Activated CD4-positive, alpha-beta T cell treated with anti-CD3 and anti-CD28 coated beads for 36 hours (primary cell): ENCODE measurements at places on chromosomes 2 and 18. TPM values are rescaled to one million over a fixed set of nuclear protein-coding genes. Genes with fewer than 3 reads are reported as not detected.

- no peak for DNase-seq
Measured at GRCh38 chr18:37389041-37389440, 176.6 kb downstream of the CELF4 start.

- no peak for DNase-seq
Measured at GRCh38 chr2:44326548-44327264, 34.6 kb downstream of the PREPL start.

Gene IKZF2
- total RNA-seq, result 6.3 TPM

Gene TTR
- total RNA-seq, result not detected

Gene ST6GAL2
- not detected for total RNA-seq

DNA sequence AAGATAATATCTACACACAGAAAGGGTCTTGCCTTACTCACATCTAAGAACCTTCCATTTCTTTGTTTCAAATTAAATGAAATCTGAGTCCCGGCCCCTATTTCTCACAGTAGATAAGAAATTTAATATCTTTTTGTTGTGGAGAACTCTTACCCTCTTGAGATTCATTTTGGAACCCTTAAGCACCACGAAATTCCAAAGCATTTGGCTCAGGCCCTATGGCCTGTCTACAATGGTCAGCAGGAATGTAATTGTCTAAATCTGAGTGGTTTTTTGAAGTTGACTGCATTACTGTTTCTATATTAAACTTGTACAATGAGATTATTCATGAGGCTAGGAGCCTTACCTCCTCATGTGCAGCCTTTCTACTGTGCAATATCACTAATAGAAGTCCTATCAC, 723.3 kb downstream of the TSN start:
- no peak for DNase-seq

DNA sequence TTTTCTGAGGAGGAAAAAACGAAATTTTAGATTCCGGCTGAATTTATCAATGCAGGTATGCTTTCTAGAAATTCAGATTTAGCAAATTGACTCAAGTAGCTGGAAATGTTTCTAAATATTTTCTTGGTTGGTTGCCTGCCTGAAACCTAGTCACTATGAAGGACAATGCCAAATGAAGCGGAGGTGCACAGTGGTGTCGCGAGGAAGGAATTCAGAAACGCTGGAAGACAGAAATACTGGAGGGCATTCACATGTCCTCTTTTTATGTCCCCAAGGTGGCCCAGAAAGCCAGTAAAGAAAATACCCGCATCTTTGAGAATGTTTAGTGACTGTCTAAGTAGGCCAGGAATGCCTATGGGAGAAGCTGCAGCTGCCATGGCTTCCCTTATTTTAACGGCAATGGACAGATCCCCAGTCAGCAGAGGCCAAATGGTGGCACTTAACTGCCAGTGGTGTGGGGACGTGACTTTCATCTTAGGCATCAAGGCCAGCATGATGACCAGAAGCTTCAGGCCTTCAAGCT, 15.8 kb upstream of the EFR3B start:
- no peak for DNase-seq

DNA sequence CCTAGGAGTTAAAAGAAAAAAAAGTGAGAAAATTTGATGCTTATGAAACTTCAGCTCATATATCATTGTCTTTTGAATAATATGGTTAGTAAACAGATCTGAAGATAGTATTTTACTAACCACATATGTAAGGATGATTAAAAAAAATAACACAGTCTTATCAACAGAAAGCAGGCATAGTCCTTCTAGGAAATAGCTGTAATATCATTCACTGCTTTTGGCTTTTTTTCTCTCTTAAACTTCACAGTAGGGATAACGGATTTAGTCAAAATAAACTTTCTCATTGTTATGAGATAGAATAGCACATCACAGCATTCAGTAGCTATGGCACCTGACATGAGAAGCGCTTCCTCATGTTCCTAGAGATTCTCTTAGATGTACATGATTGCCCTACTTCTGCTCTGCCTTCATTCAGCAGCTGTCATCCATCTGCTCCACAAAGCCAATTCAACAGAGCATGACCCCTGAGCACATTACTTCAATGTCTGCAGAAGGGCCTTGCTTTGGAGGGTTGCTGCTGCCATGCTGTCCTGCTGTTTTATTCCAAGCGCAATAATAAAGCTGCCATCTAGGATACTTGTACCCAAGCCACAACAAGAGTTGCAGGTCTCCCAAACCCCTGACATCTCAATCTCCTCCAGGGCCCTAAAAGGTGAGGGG, 67.0 kb downstream of the TTC21B start:
- no peak for DNase-seq

Gene NIFK
- 213 TPM for total RNA-seq
